ENCODE measurements at places on chromosomes 4 and X.

DNA sequence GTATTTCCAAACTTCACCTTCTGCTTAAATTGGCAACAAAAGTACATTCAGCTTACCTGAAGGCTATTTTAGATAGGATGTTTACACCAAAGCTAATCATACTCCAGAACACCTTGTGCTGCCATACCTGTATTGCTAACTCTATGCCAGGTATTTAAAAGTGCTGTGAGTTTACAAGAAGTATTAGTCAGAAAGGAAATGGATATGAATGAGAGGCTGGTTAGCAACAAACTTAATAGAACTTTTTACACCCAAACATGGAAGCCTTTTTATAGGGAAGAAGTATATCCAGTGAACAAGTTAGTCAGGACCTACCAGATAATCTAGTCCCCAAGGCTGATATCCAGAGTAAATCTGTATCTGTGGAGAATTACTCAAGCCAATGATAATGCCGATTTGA lies 131.2 kb upstream of the SPRY1 start:
- no peak for DNase-seq

GRCh38 chr4:172042714-172043114 lies 229.5 kb downstream of the GALNTL6 start:
- no peak for DNase-seq

- DNase-seq, result no peak
Observed at GRCh38 chrX:109270580-109271484, 211.1 kb downstream of the GUCY2F start.

- no peak for DNase-seq
Observed at GRCh38 chr4:99657798-99658197, at the start of gene C4orf54. Gene C4orf54 (minus strand): TSS chr4:99657828. CDS start chr4:99654648, 3,180 bp downstream.

GRCh38 chr4:78735697-78736096 lies 40.5 kb upstream of the BMP2K start:
- DNase-seq, result no peak

- DNase-seq, result no peak
Observed at GRCh38 chrX:56125946-56126345, 106.2 kb upstream of the KLF8 start.

DNA sequence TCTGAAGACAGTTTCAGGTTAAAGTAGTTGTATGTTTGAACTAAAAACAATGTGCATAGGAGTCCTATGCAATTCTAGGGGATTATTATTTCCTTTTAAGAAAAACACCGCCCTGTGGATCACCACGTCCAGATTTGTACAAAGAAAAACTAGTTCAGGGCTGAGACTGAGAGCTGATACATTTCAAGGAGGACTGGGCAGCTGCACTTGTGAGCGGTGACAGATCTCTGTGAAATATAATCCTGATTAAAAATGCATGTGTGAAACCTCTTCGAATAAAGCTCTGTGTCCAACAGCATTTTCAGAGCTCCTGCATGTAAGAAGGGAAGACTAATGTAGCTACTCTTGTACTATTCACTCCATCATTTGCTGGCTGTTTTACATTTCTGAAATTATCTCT lies 365.8 kb upstream of the PITX2 start:
- no peak for DNase-seq

DNA sequence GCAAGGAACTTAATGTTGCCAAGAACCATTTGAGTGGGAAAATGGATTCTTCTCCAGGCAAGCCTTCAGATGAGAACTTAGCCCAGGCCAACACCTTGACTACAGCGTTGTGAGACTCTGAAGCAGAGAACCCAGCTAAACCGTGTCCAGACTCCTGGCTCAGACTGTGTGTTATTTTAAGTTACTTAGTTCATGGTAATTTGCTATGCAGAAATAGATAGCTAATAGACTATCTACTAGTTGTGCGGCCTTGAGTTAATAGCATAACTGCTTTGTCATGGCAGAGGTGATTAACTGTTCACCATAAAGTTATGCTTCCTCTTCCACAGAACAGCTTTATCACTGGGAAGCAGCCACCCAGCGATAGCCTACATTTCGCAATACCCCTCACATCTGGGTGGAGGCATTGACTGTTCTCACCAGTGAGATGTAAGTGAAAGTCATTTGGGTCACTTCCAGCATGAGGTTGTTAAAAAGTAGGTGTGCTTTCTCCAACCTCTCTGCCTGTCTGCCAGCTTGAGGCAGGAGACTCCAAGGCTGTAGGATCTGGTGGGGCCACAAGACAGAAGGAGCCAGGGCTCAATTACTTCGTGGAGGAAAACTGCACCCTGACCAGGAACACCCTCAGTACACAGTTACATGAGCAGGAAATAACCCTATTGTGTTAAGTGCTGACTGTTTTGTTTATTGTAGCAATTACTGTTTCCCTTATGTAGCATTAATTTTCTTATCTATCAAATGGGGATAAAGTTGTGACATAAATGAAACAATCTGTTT lies 94.2 kb downstream of the GPAT3 start:
- DNase-seq, result no peak

DNA sequence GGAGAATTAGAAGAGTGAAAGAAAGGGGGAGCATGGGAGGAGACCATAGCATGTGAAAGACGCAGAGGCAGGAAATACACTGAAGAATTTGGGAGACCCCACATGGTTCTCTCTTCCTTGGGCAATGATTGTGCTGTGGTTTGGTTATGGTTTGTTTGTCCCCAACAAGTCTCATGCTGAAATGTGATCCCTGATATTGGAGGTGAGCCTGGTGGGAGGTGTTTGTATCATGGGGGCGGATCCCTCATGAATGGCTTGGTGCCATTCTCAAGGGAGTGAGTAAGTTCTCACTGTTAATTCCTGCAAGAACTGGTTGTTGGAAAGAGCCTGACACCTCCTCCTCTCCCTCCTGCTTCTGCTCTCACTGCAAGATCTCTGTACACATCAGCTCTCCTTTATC lies 78.6 kb upstream of the RAI2 start:
- DNase-seq, result no peak

GRCh38 chr4:1534876-1535526 lies 128.8 kb upstream of the NKX1-1 start:
- DNase-seq, result no peak

DNA sequence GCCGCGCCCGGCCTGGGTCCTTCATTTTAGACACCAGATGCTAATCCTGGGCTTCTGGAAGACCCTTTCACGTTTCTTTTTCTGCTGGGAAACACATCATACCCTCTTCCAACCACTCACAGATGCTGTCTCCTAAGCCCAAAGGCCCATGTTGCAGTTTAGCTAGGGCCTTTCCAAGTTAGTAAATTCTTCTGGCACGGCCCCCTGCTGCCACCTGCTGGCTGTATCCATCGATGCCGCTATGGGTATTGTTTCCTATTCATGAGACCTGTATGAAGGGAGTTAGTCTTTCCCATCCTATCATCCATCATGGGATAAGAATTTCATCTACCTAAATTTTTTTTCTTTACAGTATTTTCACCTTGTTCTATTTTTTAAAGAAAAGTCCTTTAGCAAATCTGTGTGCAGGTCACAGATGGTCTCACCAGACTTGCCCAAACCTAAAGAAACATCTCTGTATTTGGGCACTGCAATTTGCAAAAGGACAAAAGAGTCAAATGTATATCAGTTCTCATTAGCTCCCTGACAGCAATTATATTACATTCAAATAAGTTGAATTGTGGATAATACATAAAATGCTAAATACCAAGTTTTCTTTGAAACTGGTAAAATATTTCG lies 37.8 kb upstream of the SLC9A7 start:
- DNase-seq, result peak; percentile 68

GRCh38 chrX:154373340-154374306 lies 811 bp downstream of the FLNA start:
- peak; percentile 50 for DNase-seq

Measured in head of caudate nucleus (tissue), 42 donors.